ENCODE measurements at places on chromosomes 12 and 14. TPM values are rescaled to one million over a fixed set of nuclear protein-coding genes. Genes with fewer than 3 reads are reported as not detected.

DNA sequence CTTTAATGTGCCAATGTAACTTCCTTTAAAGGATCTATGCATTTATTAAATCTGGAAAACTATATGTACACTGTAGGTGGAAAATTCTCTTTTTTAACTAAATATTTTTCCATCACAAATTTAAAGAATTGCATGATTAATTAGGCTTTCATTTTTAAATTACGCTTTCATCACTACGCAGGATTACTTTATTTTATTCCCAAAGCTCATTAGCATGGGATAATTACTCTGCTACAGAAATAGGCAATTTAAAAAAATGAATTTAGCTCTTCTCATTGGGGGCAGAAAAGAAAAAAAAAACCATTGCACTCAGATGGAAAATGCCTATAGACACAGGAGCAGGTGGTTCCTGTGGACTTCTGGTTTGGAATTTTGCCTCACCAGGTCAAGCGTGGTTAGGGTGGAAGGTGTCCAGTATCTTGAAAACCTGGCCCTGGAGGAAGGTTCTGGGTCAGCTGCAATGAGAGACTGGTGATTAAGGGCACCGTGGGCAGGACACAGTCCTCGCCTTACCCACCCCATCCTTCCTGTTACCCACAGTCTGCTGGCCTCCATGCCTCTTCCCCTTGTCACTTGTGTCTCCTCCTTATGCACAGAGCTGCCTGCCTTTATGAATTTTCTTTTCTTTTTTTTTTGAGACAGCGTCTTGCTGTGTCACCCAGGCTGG lies 17.3 kb upstream of the RIN3 start:
- DNase-seq = peak; percentile 60

DNA sequence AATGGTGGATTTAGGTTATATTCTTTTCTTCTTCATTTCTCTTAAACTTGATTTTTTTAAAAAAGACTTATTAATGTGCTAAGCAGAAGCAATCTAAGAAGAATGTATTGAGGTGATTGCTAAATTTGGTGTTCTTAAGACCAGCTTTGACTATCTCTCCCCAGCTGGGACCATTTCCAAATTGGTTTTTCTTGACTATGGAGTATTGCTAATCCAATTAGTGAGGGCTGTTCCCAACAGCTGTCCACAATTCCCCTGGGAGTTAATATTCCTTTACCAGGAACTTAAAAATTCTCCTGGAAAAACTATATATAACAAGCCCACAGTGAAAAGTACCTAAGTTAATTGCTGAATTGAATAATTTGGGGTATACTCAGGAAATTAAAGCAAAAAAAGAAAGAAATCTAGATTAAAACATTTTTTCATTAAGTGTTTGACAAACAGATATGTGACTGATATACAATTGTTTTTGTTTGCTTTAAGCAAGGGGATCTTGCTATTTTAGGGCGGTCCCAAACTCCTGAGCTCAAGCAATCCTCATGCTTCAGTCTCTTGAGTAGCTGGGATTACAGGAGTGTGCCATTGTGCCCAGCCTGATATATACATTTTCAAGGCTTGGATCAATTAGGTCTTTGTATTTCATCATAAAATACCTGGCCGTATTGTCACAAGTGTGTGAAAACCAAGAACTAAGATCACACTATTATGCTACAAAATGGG lies 105.0 kb downstream of the FAR2 start:
- DNase-seq = peak; percentile 6

DNA sequence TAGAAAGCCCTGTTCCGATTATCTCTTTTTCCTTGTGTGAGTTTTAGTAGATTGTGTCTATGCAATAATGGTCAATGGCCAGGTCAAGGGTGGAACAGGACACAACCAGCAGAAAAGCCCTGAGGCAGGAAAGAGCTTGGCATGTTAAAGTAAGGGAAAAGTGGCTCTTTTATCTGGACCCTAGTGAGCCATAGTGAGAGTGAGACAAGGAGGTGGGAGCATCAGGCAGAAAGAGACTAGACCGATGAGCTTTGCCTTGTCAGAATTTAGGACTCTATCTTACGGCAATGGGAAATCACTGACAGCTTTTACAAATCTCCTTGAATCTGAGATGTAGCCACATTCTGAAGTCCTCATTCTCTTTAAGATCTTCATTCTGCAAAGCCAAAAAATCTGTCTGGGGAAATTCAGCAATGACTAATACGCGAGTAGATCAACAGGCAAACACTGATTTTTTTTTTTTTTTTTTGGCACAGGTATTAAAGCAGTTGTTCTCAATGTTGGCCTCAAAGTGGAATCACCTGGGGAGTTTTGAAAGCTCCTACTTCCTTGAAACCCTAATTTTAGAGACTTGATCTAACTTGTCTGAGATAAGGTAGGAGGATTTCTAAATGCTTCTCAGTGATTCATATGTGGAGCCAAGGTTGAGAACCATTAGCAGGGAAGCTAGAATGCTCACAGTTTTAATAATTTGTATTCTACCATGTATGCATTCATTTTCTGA lies 33.9 kb downstream of the TMEM19 start:
- no peak for DNase-seq

- no peak for DNase-seq
Measured at GRCh38 chr12:3951380-3952135, 78.4 kb upstream of the PARP11 start.

DNA sequence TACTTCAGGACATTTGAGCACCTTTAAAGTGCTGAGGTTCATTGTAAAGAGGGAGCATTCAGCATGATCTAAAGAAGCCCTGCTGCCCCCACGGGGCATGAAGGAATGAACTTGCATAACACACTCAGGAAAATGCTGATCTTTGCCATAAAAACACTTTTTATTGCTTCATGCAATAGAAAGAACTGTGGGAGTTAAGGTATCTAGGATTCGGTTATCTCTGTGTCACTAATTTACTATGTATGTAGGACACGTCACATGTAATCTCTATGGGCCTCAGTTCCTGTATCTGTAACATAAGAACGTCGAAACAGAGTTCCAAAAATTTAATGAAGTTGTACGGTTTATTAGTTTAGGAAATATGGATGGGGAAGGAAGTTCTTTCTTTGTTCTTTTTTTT lies 33.0 kb downstream of the BTBD7 start:
- DNase-seq = no peak

DNA sequence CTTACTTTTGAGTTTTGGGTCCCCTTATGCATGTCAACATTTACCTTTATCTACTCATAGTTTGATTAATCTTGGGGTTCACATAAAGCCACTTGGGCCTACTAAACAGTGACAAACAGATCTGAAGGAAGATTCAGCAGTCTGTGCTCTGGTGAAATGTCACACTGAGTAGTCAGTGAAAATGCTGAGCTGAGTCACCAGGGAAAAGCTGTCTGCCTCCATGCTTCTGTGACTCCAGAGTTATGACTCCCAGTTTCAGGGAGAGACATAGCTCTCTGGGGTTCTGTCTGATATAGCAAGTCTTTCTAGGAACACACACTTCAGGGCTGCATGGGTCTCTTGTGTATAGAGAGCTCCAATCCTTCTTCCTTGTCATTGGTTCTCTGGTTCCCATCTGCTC lies 406.3 kb upstream of the FAR2 start:
- no peak for DNase-seq

- DNase-seq = no peak
Measured at GRCh38 chr12:105576261-105576660, 245.8 kb downstream of the C12orf75 start.

- DNase-seq = no peak
Measured at GRCh38 chr14:90536092-90536491, 139.3 kb downstream of the CALM1 start.

DNA sequence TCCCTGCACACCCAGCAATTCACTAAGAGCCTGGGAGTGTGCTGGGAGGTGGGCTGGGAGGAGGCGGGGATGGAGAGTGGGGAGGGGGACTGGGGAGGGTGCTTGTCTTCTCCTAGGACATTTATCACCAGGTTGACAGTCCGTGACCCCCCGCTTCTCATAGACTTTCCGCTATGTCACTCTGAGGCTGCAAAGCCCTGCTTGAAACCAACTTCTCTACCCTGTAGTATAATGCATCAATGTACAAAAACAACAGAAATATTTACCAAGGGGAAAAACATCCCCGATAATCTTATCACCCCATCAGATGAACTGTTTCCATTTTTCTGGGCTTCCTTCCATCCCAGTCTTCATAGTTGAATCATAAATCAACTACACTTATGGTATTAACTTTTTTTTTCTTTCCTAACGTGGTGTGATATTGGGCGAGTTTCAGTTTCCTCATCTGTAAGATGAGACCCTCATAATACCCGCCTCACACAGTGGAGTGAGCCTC lies 28.6 kb upstream of the BATF start:
- DNase-seq = no peak

- no peak for DNase-seq
Measured at GRCh38 chr12:31928246-31929026, 30.8 kb upstream of the RESF1 start.

DNA sequence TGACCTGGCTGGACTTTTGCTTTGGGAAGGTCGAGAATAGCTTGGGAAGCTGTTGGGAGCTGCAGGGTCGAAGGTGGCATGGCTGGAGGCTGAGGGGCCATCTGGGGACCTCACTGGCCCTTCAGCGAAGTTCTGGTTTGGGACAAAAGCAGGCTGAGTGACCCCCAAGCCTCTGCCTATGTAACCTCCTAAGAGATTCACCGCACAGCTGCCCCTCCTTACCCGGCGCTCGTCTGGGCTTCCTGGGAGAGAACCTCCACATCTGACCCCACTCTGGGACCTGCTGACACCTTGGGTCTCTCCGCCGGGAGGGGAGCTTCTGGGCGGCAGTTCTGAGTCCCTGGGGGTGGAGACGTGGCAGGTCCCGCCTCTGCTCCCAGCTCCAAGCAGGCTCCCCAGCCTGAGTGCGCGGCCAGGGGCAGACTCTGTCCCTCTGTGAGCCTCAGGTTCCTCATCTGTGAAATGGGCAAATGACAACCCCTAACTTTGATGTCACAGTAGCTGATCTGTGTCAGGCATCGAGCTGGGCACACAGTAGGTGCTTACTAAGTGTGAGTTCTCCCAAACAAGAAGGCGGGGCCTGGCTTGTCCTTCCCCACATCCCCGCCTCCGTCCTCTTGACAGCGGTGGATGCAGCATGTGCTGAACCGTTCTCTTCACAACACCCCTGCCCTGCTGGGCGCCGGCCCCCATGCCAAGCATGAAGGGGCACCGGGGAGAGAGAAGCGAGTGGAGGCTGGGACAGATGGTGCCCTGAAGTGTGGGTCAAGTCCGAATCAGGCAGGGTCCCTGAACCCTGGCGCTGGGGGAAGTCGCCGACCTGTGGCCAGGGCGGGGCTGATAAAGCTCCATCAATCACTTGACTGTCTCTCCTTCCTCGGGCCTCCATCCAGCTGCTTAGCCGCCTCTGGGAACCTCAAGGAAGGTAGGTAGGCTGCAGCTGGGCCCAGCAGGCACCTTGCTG lies 3.8 kb downstream of the EXOC3L4 start:
- no peak for DNase-seq

GRCh38 chr14:64572386-64573104 lies 22.8 kb downstream of the PPP1R36 start:
- DNase-seq = no peak

GRCh38 chr14:66539034-66539433 lies 31.1 kb downstream of the GPHN start:
- peak; percentile 2 for DNase-seq

GRCh38 chr14:73887318-73887616 lies 608 bp downstream of the ZNF410 start:
- no peak for DNase-seq

DNA sequence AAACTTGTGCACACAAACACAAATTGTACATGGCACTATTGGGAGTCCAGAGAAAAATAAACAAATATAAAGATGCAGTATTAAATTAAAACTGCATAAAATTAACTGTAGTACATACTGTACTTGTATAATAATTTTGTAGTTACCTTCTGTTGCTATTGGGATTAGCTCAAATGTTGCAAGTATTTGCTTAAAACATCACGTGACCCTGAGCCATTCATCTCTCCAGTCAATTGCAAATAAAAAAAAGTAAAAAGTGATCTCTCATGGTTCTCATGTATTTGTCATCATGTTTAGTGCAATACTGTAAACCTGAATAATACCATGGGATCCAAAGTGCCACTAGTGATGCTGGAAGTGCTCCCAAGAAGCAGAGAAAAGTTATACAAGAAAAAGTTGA lies 88.1 kb upstream of the NAV3 start:
- DNase-seq = no peak

DNA sequence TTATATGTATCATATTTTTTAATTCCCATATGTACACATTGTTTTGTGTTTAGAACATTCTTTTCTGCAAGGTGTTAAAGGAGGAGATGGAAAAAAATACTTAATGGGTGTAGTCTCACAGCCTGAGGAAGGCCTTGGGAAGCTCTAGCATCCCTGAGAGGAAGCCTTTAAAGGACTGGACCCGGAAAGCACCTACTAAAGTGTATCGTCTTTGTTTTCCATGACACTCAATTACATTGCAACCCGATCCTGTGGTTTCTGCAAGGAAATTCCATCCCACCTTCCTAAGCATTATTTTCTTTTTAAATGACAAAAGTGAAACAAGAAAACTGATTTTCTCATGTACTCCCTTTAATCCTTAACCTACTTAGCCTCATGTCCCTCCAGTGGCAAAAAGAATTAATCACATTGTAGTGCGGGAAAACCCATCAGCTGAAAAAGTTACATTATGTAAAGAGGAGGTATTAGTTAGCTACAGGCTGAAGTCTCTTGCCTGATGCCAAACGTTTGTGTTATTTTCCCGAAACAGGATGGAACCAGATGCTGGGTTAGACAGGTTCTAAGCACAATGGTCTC lies 147.8 kb upstream of the CPSF6 start:
- DNase-seq = no peak

PTPRR gene
- polyA plus RNA-seq = 1.3 TPM

CYP27B1 gene
- not detected for polyA plus RNA-seq

ZDHHC22 gene
- 30.2 TPM for polyA plus RNA-seq

CCDC38 gene
- polyA plus RNA-seq = not detected

RAD9B gene
- 0.24 TPM for polyA plus RNA-seq

DEPDC4 gene
- 1.0 TPM for polyA plus RNA-seq

TAMALIN gene
- 41.5 TPM for polyA plus RNA-seq

KRT78 gene
- polyA plus RNA-seq = not detected

SIX6 gene
- polyA plus RNA-seq = 5.2 TPM

SPIC gene
- not detected for polyA plus RNA-seq
